ENCODE measurements at places on chromosomes 13 and 19.

- DNase-seq = peak; percentile 79
Measured at GRCh38 chr19:41308450-41309179, 1.4 kb upstream of the CCDC97 start.

DNA sequence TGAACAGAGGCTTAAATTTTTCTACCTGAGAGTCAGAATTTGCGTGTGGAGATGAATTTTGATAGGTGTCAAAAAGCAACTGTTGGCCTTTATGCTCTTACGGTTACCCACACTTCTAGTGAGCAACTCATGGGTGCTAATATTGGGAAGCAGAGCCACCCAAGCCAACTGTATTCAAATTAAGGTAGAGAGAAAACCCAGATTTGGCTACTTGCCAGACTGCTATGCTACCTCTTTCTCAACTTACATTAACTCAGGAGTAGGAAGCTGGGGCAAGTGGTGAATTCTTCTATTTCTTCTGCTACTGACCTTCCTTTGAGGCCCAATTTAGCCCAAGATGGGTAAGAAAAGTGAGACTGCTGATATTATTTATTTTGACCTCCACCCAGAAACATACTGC, 83.9 kb downstream of the OLFM4 start:
- no peak for DNase-seq

DNA sequence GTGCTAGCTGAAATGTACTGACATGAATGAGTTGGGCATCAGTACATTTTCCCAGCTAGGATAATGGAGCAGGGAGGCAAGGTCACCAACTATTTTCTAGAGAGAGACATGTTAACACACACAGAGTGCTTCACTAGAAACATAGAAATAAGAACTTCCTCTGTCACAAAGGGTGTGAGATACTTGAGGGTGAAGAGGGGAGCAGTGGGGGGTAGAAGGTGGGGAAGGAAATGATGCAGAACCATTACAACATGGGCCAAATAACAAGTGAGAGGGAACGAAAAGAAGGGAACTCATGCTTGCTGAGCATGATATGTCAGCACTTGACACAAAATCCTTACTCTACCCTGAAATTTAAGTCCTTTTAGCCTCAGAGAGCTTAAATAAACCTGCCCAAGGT, 87.8 kb upstream of the RFC3 start:
- DNase-seq = no peak

GRCh38 chr19:53877361-53877766, 4.6 kb upstream of the PRKCG start:
- DNase-seq = no peak

All from SK-N-DZ (cell line).